ENCODE measurements at places on chromosomes 1 and 21.

DNA sequence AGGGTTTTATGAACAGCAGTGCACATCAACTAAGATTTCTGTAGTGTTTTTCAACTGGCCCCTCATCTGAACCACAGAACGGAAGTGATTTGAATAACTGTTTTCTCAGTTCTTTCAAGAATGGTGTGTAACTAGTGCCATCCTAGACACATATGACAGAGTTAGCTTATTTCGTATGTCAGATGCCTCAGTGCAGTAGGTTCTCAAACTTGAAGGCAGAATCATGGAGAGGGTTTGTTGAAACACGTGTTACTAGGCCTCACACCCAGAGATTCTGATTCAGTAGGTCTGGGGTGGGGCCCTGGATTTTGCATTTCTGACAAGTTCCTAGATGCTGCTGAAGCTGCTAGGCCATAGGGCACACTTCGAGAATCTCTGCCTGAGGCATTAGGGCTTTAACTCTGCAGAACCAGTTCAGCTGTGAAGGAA is 49.0 kb downstream of the SCCPDH start:
- DNase-seq: no peak

- no peak for DNase-seq
Observed at GRCh38 chr1:232872738-232873137, 67.5 kb downstream of the MAP10 start.

DNA sequence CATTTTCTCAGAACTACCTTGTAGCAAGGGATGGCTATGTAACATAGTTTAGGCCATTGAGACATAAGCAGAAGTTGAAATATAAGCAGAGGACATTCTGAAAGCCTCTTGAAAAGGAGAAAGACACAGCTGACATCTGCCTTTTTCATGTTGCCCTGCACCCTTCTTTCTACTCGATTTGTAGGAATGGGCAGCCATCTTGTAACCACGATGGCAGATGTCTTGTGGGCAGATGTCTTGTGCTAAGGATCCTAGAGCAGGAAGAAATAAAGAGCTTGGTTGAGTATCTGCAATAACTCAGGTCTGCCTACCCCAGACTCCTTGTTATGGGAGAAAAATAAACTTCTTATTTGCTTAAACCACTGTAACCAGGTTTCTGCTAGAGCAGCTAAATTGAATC is 351.0 kb downstream of the PDE4B start:
- DNase-seq: no peak

GRCh38 chr1:17184822-17185484 is 20.0 kb upstream of the PADI1 start:
- no peak for DNase-seq

- DNase-seq: no peak
Observed at GRCh38 chr1:33143176-33143575, 38.7 kb downstream of the TRIM62 start.

DNA sequence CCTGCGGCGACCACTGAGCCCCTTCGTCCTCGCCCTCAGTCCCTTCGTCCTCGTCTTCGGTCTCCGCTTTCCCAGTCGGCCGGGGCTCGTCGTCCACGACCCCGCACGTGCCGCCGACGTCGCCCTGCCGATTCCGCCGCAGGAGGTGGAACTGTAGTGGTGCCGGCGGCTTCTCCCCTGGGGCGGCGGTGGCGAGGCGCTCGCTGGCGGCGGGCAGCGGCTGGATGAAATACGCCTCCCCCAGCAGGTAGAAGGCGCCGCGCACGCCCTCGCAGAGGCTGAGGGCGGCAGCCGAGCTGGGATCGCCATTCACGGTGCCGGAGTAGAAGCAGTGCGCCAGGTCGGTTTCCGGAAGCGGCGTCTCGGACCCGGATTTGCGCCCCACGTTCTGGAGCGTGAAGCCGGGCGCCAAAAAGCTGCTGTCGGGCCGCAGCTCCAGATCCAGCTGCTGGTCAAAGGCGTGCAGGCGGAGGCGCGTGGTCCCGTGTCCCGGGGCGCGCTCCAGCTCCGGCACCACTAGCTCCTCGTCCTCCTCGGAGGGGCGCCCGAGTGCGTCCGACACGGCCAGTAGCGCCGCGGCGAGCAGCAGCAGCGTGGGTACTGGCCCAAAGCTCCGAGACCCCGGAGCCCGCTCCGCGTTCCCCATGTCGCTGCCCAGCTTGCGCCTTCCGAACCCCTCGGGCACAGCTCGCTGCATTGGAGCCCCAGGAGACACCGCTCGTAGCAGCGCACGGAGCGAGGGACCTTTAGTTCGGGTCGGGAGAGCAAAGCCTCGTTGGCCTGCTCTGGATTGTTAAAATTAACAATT is 747 bp downstream of the ADAMTS1 start:
- DNase-seq: no peak

DNA sequence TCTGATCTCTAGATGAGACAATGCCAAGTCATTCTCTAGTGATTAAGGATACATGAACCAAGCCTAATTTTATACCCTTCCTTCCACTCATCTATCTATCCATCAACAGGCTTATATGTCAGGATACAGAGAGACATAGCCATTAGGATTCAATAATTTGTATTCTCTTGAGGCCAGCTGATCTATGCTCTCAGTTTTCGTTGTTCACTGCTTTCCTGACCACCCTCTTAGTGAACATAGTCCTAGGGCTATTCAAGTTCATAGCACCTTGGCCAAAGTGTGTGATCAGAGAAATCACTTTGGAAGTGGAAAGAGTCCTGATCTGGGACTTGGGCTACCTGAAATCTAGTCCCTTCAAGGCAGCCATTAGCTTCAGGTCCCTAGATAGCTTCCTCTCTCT is 4.2 kb upstream of the KPRP start:
- no peak for DNase-seq

GRCh38 chr1:37325010-37325409 is 149.4 kb upstream of the ZC3H12A start:
- no peak for DNase-seq

DNA sequence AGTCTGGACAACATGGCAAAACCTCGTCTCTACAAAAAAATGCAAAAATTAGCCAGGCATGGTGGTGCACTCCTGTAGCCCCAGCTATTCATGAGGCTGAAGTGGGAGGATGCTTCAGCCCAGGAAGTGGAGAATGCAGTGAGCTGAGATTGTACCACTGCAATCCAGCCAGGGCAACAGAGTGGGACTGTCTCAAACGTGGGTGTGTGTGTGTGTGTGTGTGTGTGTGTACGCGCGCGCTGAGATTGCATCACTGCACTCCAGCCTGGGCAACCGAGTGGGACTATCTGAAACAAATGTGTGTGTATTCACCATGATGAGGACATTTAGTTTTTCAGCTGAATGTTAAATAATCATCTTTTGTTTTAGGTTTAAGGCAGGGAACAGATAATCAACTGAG is 21.1 kb downstream of the USP1 start:
- DNase-seq: no peak

DNA sequence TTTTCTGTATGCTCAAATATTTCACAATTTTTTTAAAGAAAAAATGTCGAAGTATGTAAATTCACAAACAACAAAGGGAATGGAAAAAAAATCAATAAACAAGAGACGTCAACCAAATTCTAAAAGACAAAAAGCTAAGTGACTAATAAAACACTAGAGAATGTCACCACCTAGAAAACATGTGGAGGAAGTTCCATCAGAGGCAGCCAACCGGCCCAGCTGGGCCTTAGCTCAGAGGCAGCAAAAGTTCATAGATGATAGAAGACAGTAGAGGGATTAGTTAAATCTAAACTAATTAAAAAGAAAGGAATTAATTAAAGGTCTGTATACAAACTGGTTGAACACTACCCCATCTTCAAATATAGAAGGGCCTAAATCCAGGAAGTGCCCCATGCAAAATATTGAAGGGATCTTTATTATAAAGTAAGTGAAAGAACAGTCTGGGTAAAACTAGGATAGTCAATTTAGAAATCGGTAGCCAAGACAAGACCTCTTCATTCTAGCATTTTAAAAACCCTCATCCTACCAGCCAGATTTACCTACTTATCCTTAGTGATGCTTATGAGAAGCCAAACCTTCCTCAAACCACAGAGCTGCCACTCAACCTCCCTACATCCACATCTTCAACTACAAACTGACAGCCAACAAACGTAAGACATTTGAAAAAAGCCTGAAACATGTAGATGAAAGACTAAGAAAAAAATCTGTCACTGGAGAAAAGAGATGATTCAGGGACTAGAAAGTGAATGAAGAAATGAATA is 23.7 kb downstream of the MRPL39 start:
- DNase-seq: no peak

GRCh38 chr1:93446837-93447451 is 974 bp upstream of the FNBP1L start:
- DNase-seq: peak; percentile 41

All from keratinocyte (primary cell).